ENCODE measurements at places on chromosomes 2 and 18. TPM values are rescaled to one million over a fixed set of nuclear protein-coding genes. Genes with fewer than 3 reads are reported as not detected.
A peak's percentile ranks its signal among the peaks of the same experiment; 100 is the strongest.

GRCh38 chr2:240565333-240566202 lies 2.7 kb upstream of the RNPEPL1 start:
- peaks cover 32% of the 10 kb centered on the region for H3K4me1 ChIP-seq
- DNase-seq: no peak
- no peaks in the 10 kb centered on the region for H3K36me3 ChIP-seq
- peak overlapping the region; percentile 72 for H3K27ac ChIP-seq

XDH gene
- not detected for total RNA-seq

ZNF24 gene
- total RNA-seq: 40.8 TPM

CRYGD gene
- total RNA-seq: not detected

IL36B gene
- total RNA-seq: not detected

DNA sequence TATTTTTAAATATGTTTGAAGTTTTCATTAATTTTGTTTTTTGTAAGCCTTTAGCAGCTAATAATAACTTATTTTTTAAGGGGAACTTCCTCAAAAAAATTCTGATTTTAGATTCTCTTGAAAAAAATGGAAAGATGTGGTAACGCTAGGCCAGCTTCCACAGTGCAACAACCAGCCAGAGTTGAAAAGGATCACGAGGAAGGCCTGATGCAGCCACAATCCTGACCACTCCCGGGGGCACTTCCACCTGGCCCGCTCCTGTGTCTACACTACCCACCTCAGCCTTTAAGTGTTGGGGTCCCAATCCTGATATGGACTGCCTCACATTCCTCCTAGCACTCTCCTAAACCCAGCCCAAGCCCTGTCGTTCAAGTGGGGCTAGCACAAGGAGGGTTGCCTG lies 101.1 kb downstream of the TMEM17 start:
- H3K27me3 ChIP-seq: no peaks in the 10 kb centered on the region
- no peak for DNase-seq
- H3K4me1 ChIP-seq: no peaks in the 10 kb centered on the region
- no peaks in the 10 kb centered on the region for H3K36me3 ChIP-seq
- no peak overlapping the region for H3K4me3 ChIP-seq
- no peak overlapping the region for H3K27ac ChIP-seq

RMC1 gene
- total RNA-seq: 16.8 TPM

- no peak overlapping the region for H3K27ac ChIP-seq
- no peak overlapping the region for H3K4me3 ChIP-seq
- DNase-seq: no peak
- H3K4me1 ChIP-seq: no peaks in the 10 kb centered on the region
- H3K27me3 ChIP-seq: no peaks in the 10 kb centered on the region
- no peaks in the 10 kb centered on the region for H3K36me3 ChIP-seq
Measured at GRCh38 chr18:43994381-43994780, 686.3 kb upstream of the SETBP1 start.

GRCh38 chr2:215439980-215440512 lies 4.2 kb upstream of the FN1 start:
- no peaks in the 10 kb centered on the region for H3K36me3 ChIP-seq
- H3K4me1 ChIP-seq: peaks cover 6% of the 10 kb centered on the region
- H3K4me3 ChIP-seq: no peak overlapping the region
- peak overlapping the region; percentile 99 for H3K27ac ChIP-seq
- DNase-seq: no peak

GRCh38 chr2:219344751-219345430 lies 12.3 kb upstream of the RESP18 start:
- H3K4me3 ChIP-seq: no peak overlapping the region
- no peaks in the 10 kb centered on the region for H3K36me3 ChIP-seq
- H3K27me3 ChIP-seq: no peaks in the 10 kb centered on the region
- DNase-seq: no peak
- H3K27ac ChIP-seq: no peak overlapping the region
- no peaks in the 10 kb centered on the region for H3K4me1 ChIP-seq

DNA sequence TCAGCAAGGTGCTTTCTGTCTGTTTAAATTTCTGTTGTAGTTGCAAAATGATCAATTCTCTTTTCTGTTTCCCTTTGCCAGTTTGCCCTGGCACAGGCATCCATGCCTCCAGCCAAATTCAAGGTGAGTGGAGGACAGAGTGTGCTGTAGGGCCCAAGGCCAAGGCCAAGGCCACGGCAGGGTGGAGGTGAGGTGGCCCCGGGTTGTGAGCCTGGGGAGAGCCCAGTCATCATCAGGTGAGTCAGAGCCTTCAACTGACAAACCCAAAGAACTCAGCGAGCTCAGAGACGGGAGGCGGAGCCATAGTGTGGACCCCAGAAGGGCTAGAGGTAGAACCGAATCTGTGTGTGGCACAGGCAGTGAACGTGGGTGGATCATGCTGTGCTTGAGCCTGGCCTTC lies 55.7 kb downstream of the BCL2L11 start:
- no peaks in the 10 kb centered on the region for H3K27me3 ChIP-seq
- H3K36me3 ChIP-seq: no peaks in the 10 kb centered on the region
- H3K4me3 ChIP-seq: no peak overlapping the region
- no peaks in the 10 kb centered on the region for H3K4me1 ChIP-seq
- DNase-seq: no peak

DNA sequence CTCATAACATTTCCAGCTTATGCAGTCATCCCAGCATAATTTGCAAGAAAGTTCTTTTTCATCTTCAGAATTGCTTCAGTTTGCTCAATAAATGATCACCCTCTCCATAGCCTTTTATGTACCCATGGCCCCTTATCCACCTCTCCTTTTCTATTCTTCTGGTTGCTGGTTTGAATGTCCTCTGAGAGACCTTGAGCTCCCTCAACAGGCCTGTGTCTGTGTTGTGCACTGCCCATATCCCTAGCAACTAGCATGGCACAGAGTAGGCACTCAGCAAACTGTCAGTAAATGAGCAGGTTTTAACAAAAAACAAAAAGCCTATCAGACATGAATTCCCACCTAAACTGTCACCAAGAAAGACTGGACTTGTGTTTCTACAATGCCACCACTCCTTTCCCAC lies 160.5 kb downstream of the AKAIN1 start:
- no peaks in the 10 kb centered on the region for H3K27me3 ChIP-seq
- H3K36me3 ChIP-seq: no peaks in the 10 kb centered on the region
- H3K4me1 ChIP-seq: no peaks in the 10 kb centered on the region
- DNase-seq: no peak

GTF2A1L gene
- total RNA-seq: 0.27 TPM

- H3K4me3 ChIP-seq: no peak overlapping the region
- no peak overlapping the region for H3K27ac ChIP-seq
- no peaks in the 10 kb centered on the region for H3K36me3 ChIP-seq
- no peak for DNase-seq
- H3K4me1 ChIP-seq: no peaks in the 10 kb centered on the region
Measured at GRCh38 chr2:42429352-42429751, 64.4 kb downstream of the KCNG3 start.

PDE1A gene
- 31.7 TPM for total RNA-seq

DNA sequence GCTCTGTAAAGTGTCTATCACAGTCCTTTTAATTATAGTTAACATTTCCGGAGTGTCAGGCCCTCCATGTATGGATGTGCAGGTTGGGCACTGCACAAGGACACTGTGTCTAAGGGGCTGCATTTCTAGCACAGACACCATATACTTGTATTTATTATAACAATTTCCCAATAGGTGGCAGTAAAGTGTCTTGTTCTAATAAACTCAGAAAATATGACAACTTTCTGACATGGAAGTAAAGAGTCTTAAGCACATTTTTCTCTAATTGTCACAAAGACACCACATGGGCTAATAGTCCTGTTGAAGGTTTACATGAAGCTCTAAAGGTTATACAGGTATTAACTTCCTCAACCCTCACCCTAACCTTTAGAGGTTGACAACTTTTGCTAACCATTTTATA lies 156.6 kb downstream of the DYSF start:
- no peak for DNase-seq
- H3K27ac ChIP-seq: no peak overlapping the region
- H3K36me3 ChIP-seq: no peaks in the 10 kb centered on the region
- H3K4me3 ChIP-seq: no peak overlapping the region

DNA sequence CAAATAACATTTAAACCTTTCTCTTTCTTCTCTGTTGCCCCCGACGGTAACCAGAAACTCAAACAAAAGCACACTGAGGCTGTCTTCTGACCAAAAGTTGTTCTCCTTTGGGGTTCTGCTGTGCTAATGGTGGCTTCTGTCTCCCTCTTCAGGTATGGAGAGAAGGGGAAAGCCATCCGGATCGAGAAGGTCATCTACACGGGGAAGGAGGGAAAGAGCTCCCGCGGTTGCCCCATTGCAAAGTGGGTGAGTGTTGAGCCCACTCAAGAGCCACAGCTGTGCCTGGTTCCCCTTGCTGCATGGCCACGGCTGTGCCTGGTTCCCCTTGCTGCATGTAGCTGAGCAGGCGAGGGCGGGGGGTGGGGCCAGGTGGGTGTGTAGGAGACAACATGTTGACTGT lies 67.4 kb downstream of the BOLA3 start:
- H3K27me3 ChIP-seq: no peaks in the 10 kb centered on the region
- H3K4me1 ChIP-seq: no peaks in the 10 kb centered on the region
- no peak overlapping the region for H3K27ac ChIP-seq
- H3K4me3 ChIP-seq: no peak overlapping the region
- no peak for DNase-seq
- H3K36me3 ChIP-seq: peaks cover 3% of the 10 kb centered on the region

GRCh38 chr2:189375842-189376241 lies 65.4 kb upstream of the WDR75 start:
- no peaks in the 10 kb centered on the region for H3K36me3 ChIP-seq
- H3K27me3 ChIP-seq: no peaks in the 10 kb centered on the region
- peaks cover 12% of the 10 kb centered on the region for H3K4me1 ChIP-seq
- no peak overlapping the region for H3K4me3 ChIP-seq

- DNase-seq: no peak
- no peak overlapping the region for H3K4me3 ChIP-seq
- H3K27me3 ChIP-seq: no peaks in the 10 kb centered on the region
- no peaks in the 10 kb centered on the region for H3K36me3 ChIP-seq
- H3K27ac ChIP-seq: no peak overlapping the region
Measured at GRCh38 chr2:72757177-72757775, 68.6 kb downstream of the EXOC6B start.

DNA sequence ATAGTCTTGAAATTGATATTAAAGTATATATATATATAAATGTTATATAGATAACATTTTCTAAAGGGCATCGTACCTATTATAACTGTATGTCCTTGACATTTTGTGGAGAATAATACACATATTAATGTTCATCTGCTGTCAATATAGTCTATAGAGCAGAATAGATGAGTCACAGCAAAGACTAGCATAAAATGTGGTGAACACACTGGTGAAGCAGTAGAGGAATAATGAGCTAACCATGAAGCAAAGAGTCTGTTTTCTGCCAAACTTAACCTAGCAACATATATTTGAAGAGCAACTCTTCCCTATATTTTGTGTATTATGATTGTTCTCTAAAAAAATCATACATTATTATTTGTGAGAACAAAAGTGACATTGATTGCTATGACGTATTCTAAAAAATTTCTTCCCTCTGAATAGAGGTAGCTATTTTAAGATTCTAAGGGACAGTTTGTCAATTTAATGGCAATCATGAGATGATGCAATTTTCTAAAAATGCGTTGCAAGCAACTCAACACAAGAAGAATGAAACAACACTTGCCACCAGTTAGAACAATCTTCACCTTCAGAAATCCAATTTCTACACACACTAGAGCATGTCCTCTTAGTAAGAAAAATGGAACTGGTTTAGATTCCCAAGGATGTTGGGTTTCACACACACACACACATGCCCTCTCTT lies 22.0 kb downstream of the DOCK10 start:
- DNase-seq: no peak
- H3K4me1 ChIP-seq: no peaks in the 10 kb centered on the region
- no peak overlapping the region for H3K4me3 ChIP-seq
- no peaks in the 10 kb centered on the region for H3K27me3 ChIP-seq
- H3K36me3 ChIP-seq: no peaks in the 10 kb centered on the region

DNA sequence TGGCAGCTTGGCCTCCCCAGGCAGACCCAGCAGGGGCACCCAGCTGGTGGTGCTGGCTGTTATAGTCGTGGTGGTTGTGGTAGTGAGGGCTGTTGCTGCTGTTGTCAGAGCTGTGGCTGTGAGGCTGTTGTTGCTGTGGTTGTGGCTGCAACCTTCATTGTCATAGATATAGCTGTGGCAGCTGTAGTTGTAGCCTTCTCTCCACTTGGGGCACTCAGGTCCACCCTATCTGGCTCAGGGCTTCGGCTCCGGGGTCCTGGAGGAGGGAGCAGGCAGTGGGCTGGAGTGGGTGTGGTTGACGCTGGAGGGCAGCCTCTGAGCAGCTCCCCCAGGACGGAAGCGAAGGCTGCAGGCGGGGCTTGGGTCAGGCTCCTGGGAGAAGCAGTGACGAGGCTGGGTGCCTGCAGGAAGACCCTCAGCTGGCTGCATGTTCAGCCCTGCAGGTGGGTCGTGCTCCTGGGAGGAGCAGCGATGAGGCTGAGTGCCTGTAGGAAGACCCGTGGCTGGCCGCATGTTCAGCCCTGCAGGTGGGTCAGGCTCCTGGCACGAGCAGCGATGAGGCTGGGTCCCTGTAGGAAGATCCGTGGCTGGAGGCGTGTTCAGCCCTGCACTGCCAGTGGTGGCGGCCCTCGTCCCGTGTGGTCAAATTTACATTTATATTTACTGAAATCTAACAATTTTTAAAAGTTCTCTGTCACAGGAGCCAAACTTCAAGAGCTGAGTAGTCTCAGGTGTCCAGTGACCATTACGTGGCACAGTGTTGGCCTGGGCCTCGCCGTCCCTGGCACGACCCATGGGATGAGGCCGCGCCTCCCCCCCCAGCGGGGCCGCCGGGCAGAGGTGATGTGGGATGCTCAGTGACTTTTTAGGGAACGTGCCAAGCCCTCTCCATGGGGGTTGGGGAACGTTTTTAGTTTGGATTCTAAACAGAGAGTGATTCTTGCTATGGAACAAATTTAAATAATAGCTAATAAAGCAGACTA lies 79.2 kb upstream of the PXDN start:
- no peaks in the 10 kb centered on the region for H3K27me3 ChIP-seq
- peaks cover 43% of the 10 kb centered on the region for H3K4me1 ChIP-seq
- H3K4me3 ChIP-seq: peak overlapping the region; percentile 75
- H3K36me3 ChIP-seq: no peaks in the 10 kb centered on the region
- H3K27ac ChIP-seq: peak overlapping the region; percentile 95

DNA sequence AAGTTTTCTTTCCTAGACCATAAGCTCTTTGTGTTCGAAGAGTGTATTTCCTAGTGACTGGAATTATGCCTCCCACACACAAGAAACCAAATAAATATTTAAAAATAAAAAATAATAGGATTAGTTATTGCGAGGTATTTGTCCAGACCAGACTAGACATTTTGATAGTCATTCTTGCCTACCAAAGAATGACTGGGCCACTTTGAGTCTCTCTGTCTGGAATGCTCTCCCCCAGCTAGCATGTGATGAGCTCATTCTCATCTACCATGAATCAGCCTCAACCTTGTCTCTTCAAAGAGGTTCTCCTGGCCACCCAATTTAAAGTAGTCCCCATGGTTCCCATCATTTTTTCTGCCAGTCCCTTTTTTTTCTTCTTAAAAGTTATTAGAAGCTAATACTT lies 13.9 kb upstream of the DSC1 start:
- H3K36me3 ChIP-seq: no peaks in the 10 kb centered on the region
- no peak overlapping the region for H3K4me3 ChIP-seq
- no peaks in the 10 kb centered on the region for H3K4me1 ChIP-seq
- no peak for DNase-seq
- no peak overlapping the region for H3K27ac ChIP-seq

All from thoracic aorta (tissue), 2 donors.